ENCODE measurements at places on chromosomes 6 and 20. TPM values are rescaled to one million over a fixed set of nuclear protein-coding genes. Genes with fewer than 3 reads are reported as not detected.

- DNase-seq: no peak
These were observed 650.6 kb downstream of the CBLN4 start for GRCh38 chr20:55354720-55355119.

SLC22A1 gene
- 0.35 TPM for total RNA-seq

DNA sequence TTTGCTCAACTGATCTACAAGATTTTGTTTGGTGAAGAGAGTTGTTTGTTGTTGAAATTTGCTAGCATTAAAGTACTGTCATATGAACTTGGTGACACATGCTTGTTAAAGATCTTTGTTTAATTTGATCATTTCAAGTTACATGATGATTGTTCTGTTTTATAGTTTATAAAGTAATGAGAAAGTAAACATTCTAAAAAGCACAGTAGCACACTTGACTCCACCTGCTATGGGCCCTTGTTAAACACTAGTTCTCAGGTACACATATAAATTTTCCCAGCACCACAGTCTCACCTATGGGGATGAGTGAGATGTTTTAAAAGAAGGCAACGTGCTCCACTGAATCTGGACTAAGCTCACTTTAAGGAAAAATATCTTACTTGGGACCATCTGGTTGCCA is 14.1 kb downstream of the MCHR2 start:
- no peak for DNase-seq

DNA sequence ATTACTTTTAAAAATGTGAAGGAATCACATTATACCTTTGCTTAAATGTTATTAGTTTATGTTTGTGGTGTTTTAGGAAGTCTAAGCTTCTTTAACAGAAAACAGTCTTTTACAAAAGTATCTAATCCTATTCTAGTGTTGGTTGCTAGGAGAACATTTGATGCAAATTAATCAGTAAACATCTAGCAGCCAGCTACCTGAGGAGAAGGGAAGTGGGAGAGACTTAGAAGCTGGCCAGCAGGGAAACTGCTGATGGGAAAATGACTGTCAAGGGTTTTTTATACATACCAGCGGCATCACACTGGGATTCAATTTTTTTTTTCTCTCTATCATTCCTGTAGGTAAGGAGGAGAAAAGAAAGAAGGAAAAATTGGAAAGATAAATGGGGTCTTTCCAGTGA is 686.0 kb upstream of the MMS22L start:
- DNase-seq: no peak

DNA sequence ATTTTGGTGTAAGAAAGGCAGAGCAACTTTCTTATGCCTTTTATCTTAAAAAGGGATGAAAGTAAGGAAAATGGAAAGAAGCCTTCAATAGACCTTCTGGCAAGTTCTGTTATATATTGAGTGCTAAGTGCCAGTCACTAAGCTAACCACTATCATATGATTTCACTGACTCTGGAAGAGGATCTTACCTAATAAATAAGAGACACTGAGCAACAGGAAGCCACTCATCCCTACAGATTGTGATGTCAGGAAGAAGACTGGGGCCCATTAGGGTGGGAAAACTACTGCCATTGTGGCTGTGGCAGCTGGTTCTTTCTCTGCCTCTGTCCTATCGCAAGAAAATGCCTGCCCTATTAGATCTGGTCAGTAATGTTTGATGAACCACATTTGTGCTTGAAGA is 89.6 kb downstream of the AIG1 start:
- no peak for DNase-seq

CLPSL2 gene
- not detected for total RNA-seq

DNAH8 gene
- total RNA-seq: 0.03 TPM

TMEM244 gene
- total RNA-seq: not detected

DNA sequence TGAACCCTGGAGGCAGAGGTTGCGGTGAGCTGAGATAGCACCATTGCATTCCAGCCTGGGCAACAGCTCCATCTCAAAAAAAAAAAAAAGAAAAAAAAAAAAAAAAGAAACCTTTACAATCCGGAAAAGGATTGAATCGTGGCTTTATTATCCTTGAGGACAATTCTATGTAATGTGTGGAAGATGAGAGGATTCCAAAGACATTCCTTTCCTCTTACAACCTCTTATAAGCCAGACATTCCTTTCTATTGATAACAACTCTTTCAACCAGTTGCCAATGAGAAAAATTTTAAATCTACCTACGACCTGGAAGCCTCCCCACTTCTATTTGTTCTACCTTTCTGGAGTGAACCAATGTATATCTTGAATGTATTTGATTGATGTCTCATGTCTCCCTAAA is 91.2 kb upstream of the EEF1E1 start:
- DNase-seq: no peak

RAET1L gene
- not detected for total RNA-seq

DNA sequence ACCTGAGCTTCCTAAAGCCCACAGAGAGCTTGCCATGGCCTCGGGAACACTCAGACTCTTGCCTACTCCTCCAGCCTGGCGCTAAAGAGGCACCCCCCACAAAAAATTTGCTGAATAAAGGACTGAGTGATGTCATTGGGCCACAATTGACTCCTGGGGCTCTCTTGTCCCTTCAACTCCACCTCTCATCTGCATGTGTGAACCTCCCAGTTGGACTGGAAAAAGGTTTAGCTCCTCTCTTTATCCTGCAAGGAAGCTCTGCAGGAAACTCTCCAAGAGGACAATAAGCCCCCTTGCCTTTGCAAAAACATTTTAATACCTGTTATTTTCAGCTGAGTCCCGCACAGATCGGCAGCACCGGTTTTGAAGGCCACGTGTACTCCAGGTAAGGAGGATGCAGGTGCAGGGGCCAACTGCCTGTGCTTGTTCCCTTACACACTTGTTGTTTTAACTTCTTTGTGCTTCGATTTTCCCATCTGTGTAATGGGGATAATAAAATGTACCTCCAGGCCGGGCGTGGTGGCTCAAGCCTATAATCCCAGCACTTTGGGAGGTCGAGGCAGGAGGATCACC is 107.3 kb downstream of the TFAP2C start:
- DNase-seq: no peak

DNA sequence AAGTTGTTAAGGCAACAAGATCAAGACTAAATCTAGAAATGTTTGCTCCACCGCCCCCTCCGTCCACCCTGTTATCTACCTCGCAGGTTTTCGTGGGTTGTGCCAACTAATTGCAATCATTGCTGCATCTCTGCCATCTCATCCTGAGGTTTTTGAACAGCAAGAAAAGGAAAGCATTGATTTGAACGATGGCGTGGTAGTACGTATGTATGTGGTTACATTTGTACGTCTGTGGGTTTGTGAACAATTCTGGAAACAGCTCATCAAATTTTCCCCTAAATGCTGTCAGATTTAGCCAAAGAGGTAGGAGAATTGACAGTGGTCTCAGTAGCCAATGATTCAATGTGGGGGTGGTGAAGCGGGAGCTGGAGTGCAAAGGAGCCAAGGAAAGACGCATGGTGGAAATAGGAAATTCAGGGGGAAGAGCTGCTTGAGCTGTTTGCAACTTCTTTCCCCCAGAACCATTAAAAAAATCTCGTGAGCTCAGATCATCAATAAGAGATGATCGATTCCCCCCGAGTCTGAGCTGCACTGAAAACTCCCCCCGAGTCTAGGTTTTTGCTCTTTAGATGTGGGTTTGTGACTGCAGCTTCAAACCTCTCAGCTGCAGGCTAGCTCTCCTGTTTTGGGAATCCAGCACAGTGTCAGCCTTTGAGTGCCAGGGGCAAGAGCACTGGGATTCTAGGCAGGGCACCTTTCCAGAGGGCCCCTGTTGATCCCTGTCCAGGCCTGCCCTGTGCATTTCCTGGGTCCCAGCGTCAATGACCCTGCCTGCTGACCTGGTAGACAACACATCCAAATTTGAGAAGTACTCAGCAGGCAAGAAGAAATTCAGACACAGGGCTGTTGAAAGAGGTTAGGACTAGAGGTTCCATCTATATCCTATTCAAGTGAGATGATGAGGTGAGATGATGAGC is 72.6 kb upstream of the LY86 start:
- no peak for DNase-seq

- no peak for DNase-seq
These were observed 1225.5 kb upstream of the GJE1 start for GRCh38 chr6:140907235-140907634.

DNA sequence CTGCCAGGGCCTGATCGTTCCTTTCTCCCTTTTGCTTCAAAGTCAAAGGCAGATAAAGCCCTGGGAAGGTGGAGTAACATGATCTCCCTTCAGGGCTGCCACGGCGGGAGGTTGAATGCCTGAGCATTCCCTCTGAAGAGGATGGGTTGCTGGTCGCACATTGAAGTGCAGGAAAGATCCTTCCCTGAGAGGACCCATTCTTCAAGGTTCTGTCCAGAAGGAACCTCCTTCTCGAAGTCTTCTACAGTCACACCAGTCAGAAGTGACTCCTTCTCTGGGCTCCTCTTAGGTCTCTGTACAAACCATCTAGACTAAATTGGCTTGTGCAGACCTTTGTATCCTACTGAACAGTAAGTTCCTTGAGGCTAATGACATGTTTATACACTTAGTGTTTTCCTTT is 192.6 kb upstream of the VGLL2 start:
- no peak for DNase-seq

GRCh38 chr6:146598772-146599405 is at the start of gene ADGB:
Gene ADGB (plus strand): TSS chr6:146598972. CDS start chr6:146599041, 69 bp downstream.
- peak; percentile 84 for DNase-seq

ANKRD60 gene
- total RNA-seq: not detected

DNA sequence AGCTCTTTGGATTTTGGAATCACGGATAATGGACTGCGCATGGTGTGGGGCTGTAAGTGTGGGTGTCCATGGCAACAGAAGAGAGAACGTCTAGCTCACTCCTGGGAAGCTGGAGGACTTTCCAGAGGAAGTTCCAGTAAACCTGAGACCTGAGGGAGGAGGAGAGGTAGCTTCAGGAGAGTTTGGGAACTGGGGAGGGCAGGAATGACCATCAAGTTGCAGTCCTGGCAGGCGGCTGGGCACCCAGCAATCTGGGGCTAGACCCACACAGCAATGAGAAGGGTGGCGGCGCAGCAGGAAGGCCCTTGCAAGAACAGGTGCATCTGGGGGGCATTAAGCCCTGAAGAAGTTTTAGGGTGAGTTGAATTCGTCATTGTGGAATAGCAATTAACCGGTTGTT is 95.9 kb downstream of the FOXC1 start:
- DNase-seq: no peak

GRCh38 chr6:27872642-27873020 is 39.6 kb downstream of the OR2B2 start:
- no peak for DNase-seq

OVOL2 gene
- not detected for total RNA-seq

DNA sequence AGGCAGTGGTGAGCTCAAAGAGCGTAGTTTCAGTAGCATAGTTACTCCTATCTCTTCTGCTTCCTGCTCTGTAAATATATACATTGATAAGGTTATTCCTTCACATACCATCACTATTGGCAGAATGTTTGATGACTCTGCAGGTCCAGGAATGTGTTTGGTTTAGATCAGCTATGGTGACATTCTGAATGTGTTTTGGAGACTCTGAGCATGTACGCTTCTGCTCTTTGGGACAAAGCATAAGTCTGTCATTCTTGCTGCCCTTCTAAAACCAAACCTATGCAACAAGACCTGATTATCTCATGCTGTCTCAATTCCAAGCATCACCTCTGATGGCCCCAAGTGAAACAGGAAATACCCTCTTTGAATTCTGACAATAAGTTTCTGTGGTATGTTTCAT is 1074.3 kb downstream of the KIF16B start:
- DNase-seq: no peak

DNA sequence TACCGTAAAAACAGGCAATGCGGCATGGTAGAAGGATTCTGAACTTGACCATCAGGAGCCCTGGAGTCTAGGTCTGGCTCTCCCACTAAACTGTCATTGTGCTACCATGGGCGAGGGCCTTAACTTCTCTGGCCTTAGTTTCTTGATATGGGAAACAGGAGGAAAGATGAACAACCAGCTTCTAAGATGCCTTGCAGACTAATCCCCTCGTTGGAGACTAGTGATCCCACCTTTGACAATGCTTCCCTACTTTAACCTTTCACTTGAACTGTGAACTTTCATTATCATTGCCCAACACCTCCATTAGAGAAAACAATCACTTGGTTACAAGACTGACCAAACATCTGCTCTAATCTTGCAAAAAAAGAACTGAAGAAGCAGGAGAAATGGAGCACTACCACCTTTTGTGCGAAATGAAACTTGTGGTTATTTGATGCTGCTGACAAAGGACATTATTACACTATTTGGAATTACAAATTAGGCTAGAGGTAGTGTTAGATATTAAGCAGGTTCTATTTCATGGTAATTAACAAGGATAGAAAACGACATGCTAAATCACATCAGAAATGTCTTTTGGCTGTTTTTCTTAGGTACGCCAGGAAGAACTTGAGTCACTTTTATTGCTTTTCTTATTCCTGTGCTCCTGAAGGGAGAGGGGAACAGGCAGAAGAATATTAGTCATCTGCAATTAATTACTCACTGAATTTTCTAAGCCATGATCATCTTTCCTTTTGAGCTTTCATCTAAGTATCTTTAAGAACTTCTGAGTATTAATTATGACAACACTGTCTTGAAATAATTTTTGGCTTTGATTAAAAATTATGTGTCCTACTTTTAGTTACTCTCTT is 39.1 kb upstream of the ARHGAP18 start:
- DNase-seq: no peak

- DNase-seq: no peak
These were observed 748.2 kb upstream of the NRSN1 start for GRCh38 chr6:23377830-23378229.

GRCh38 chr6:145813285-145814034 is 1.1 kb downstream of the FBXO30 start:
- no peak for DNase-seq

DNA sequence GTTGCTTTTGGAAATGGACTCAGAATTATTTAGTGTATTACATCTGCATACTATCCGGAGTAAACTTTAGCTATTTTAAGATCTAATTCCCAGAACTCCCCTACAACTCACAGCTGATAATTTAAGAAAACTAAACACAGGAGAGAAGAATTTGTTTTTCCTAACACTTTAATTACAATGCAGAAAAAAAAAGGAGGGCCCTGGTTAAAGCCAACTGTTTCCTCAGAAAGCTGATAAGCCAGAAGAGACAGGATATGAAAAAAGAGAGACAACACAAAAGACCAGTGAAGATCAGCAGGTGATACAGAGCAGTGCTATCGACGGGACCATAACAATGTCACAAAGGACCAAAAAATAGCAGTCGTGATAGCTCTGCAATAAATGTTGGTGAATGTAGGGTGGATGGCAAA is 5.8 kb downstream of the IFNGR1 start:
- DNase-seq: no peak

GRCh38 chr20:1215386-1216170 is 10.3 kb upstream of the RAD21L1 start:
- no peak for DNase-seq

DNA sequence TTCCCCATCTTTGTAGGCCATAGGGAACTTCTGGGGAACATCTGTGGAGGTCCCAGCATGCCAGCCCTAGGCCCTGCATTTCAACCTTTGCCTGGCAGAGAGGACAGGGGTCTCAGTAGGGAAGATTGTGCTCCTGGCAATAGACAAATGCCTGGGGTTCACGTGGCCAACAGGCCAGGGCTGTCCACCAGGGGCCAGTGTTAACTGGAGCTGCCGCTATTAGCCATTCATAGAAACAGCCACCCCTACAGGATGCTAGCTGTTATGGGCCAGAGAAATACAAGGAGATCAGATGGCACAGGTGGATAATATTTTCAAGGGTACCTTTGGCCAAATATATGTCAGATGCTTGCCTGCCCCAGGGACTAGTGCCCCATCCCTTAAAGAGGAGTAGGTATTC is 932.9 kb downstream of the QKI start:
- no peak for DNase-seq

OR2H2 gene
- not detected for total RNA-seq

GRCh38 chr6:128033156-128033555 is 132.3 kb upstream of the THEMIS start:
- no peak for DNase-seq

HLA-DPA1 gene
- 34.1 TPM for total RNA-seq

- peak; percentile 89 for DNase-seq
These were observed 31.2 kb downstream of the PARD6B start for GRCh38 chr20:50762435-50763220.

ZNF318 gene
- 10.2 TPM for total RNA-seq

Data from Right ventricle myocardium superior (tissue), 1 donor.